ENCODE measurements at places on chromosomes 3 and 15. TPM values are rescaled to one million over a fixed set of nuclear protein-coding genes. Genes with fewer than 3 reads are reported as not detected.

The SLC28A1 gene
- 0.83 TPM for total RNA-seq

The C3orf20 gene
- total RNA-seq, result 0.32 TPM

GRCh38 chr3:30319713-30320112 lies 286.7 kb upstream of the TGFBR2 start:
- DNase-seq, result no peak

- no peak for DNase-seq
Measured at GRCh38 chr3:182671541-182671940, 121.8 kb upstream of the ATP11B start.

The MUSTN1 gene
- 15.9 TPM for total RNA-seq

- DNase-seq, result no peak
Measured at GRCh38 chr3:185959609-185960521, 22.1 kb upstream of the TRA2B start.

The TARS3 gene
- total RNA-seq, result 27.3 TPM

DNA sequence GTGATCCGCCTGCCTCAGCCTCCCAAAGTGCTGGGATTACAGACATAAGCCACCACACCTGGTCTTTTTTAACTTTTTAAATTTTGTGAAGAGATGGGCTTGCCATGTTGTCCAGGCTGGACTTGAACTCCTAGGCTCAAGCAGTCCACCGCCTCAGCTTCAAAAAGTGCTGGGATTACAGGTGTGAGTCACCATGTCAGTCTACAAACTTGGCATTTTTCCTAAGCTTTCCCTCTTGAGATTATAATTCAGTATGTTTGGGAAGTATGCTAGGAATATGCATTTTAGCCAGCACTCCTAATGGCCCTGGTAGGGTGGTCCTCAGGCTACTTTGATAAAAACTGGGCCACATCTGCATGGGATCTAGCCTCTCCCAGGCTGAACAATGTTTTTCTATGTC lies 4.4 kb downstream of the WDR73 start:
- DNase-seq, result no peak

GRCh38 chr3:112972158-112972557 lies 2.7 kb downstream of the CD200R1 start:
- DNase-seq, result no peak

DNA sequence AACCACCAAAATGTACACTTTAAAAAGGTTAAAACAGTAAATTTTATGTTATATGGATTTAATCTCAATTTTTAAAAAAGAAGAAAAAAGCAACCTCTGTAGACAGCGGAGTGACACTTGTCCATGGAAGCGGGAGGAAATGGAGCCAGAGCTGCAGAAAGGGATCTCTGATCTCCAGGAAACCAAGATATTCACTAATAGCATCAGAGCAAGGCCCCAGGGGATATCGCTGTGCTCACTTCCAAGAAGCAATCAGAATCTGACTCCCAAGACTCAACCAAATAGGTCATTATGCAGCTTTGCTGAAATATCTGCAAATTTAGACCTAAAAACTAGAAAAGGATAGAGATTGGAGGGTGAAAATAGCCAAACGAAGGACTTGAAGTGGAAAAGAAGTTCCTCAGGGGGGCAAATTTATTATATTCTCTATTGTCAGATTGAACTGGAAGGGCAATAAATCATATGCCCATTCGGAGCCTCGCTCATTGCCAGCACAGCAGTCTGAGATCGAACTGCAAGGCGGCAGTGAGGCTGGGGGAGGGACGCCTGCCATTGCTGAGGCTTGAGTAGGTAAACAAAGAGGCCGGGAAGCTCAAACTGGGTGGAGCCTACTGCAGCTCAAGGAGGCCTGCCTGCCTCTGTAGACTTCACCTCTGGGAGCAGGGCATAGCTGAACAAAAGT lies 62.0 kb upstream of the ATP2C1 start:
- DNase-seq, result no peak

The AMOTL2 gene
- 64.6 TPM for total RNA-seq

GRCh38 chr3:8239095-8239494 lies 262.5 kb upstream of the LMCD1 start:
- DNase-seq, result no peak

- no peak for DNase-seq
Measured at GRCh38 chr15:72227720-72228119, 3.3 kb downstream of the PKM start.

The BTLA gene
- 0.35 TPM for total RNA-seq

The LRRC3B gene
- 0.43 TPM for total RNA-seq

The BBS4 gene
- 12.1 TPM for total RNA-seq

The NEK10 gene
- total RNA-seq, result 3.3 TPM

DNA sequence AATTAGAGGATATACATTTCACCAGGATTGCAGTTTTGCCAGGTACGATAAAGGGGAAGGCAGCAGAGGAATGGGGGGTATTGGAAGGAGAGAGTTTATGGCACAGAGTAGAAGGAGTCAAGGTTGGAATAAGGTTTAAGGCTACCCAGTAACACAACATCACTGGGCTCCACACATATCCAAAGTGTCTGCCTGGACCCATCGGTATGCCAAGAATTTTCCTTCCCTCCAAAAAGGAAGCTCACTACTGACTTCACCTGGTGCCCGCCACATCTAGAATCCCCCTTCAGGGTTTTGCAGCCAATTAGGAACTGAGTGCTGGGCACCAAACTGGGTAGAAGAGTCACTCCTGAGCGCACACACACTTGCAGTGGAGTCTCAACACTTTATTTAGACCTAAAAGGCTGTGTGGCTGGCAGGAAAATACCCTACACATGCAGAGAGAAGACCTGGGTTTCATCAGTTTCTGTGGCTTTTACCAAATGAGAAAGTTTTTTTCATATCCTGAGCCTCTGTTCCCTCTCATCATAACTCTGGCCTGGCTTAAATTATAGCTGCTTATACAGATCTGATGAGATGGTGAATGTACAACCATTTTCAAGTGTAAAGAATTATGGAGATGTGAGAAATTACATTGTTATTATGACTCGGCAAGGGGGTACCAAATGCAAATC lies 190.8 kb upstream of the LPP start:
- DNase-seq, result no peak

DNA sequence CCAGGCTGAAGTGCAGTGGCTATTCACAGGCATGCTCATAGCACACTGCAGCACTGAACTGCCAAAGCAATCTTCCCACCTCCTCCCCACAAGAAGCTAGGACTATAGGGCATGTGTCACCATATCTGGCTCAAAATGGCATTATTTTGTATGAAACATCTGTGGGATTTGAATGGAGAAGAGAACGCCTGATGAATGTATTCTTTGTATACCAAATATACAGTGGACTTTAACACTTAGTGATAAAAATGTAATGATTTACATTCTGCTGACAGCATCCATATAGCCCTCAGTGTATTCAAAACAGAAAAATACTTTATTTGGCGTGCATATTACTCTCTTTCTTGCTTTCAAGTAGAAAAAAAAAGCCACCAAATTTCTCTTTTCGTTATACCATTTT lies 257.8 kb downstream of the FOXP1 start:
- DNase-seq, result no peak

DNA sequence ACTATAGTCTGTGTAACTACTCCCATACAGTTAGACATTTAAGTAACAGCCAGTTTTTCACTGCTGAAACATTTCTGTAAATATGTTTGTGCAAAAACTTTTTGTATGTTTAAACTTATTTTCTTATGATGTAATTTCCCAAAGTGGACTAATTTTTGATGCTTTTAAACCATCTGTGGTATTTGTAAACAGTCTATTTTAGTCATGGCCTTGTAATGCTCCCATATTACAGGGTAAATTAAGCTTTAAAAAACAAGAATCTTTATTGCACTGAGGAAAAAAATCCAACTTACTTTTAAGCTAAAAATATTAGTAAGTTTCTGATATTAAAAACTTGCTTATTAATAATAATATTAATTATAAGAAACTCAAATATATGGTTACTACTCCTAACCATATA lies 13.5 kb downstream of the CCDC14 start:
- no peak for DNase-seq

The COL6A6 gene
- total RNA-seq, result 0.19 TPM

DNA sequence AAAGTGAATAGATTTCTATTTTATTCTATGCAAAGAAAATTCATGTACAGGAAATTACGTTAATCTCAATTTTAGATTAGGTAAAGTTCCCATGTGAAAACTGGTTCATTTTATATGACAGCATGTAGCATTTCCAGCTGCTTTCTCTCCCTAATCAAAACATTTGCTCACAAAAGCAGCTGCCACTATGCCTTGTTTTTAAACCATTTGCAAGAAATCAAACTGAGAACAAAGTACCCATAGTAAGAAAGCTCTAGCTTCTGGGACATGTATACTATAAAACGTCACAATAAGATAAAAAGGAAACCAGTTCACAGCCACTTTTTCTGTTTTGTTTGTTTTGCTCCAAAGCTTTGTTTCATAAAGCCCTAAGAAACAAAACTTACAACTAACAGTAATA lies 5.0 kb upstream of the CRYBG3 start:
- no peak for DNase-seq

The TNFAIP8L3 gene
- 4.8 TPM for total RNA-seq

DNA sequence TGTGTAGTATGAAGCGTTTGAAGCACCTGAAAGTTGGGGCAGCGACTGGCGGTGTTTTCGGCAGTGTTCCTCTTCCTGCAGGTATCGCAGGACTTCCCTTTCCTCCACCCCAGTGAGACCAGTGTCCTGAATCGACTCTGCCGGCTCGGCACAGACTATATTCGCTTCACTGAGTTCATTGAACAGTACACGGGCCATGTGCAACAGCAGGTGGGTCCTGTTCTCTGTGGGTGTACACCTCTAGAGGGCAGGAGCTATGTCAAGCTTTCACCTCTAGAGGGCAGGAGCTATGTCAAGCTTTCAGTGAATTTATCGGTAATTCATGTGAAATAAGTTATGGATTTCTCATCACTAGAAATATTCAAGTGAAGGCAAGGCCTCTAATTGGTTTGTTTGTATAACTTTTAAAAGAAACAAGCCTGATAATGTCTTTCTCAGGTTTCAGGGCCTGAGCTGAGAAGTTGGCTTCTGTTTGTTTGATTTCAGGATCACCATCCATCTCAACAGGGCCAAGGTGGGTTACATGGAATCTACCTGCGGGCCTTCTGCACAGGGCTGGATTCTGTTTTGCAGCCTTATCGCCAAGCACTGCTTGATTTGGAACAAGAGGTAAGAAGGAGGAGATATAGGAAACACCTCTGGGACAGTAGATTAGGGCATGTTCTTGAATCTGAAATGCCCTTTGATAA lies 5.3 kb downstream of the TUBGCP4 start:
- no peak for DNase-seq

DNA sequence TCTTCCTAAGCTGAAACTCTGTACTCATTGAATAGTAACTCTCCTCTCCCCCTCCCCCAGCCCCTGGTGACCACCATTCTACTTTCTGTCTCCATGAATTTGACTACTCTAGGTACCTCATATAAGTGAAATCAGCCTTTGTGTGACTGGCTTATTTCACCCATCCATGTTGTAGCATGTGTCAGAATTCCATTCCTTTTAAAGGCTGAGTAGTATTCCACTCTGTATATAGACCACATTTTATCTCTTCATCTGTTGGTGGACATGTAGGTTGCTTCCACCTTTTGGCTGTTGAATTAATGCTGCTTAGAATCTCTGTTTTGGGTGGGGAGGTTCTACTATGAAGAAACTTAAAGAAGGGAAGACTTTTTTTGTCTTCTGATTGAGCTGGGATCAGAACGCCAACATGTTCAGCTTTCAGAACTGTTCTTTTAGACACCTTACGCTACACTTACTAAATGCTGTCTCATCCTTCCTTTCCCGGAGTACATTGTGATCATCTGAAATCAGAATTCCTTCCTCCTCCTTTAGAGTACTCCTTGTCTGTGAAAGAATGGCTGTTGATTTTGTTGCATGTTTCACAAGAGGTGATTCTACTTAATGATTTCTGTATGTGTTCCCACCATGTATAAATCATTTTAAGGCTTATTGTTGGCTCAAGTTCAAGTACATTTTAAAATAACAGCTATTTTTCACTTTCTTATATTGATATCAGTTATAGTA lies 50.3 kb downstream of the MRPS25 start:
- DNase-seq, result no peak

- DNase-seq, result no peak
Measured at GRCh38 chr3:39287216-39288164, 7.7 kb upstream of the CX3CR1 start.

DNA sequence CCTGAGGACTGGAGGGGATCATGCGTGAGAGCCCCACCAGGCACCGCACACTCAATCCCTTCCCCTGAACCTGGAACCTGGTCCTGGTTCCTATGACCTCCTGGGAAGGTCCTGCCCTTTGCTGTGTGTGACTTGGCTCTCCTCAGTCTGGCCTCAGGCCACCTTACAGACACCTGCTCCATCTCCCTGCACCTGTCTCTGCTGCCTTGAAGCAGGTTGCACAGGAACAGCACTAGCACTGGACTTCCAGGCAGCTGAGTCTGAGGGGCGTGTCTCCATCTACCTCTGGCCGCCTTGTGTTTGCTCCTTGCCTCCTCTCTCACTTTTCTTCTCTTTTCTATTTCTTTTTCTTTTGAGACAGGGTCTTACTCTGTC lies 15.4 kb downstream of the PSTPIP1 start:
- DNase-seq, result no peak

DNA sequence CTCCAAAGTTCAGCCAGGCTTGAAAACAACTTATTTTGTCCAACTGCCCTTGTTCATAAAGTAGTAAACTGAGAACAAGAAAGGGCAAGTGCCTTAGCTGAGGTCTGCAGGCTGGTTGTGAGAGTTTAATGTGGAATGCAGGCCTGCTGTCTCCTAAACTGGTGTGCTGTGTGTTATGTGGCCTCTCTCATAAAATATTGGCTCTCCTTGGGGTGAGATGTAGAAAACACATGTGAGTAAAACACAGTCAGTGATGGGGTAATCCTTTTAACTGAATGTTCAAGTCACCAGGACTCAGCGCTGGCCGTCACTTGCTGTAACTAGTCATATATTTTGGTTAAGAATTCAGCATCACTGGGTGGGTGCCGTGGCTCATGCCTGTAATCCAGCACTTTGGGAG lies 7.1 kb upstream of the ST6GAL1 start:
- DNase-seq, result no peak

The GPR171 gene
- total RNA-seq, result 0.32 TPM

DNA sequence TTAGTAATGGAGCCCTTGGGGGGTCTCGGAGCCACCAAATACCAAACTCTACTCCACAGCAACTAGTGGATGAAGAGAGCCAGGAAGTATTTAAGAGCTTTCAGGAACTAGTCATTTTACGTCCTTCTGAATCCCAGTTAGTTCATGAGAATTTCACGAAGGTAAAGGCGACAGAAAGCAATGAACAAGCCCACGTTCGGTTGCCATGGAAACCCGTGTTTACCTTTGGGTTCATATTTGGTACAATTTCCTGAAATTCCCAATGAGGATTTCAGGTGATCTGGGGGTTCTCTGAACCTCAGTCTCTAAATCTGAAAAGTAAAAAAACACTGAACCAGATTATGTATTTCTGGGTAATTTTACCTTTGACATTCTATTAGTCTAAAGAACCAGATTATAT lies 93.0 kb downstream of the BDH1 start:
- DNase-seq, result no peak

The KNG1 gene
- total RNA-seq, result not detected

- DNase-seq, result no peak
Measured at GRCh38 chr3:44424758-44425157, 52.7 kb downstream of the ZNF445 start.

The OXTR gene
- total RNA-seq, result 0.30 TPM

GRCh38 chr3:142450881-142451280 lies 3.0 kb upstream of the XRN1 start:
- no peak for DNase-seq

The IQCF6 gene
- not detected for total RNA-seq

All from cardiac septum (tissue), 1 donor.